MG63 (cell line): ENCODE measurements at places on chromosomes 4 and X.

- no peak for DNase-seq
Observed at GRCh38 chr4:153349206-153349805, 4.8 kb downstream of the MND1 start.

DNA sequence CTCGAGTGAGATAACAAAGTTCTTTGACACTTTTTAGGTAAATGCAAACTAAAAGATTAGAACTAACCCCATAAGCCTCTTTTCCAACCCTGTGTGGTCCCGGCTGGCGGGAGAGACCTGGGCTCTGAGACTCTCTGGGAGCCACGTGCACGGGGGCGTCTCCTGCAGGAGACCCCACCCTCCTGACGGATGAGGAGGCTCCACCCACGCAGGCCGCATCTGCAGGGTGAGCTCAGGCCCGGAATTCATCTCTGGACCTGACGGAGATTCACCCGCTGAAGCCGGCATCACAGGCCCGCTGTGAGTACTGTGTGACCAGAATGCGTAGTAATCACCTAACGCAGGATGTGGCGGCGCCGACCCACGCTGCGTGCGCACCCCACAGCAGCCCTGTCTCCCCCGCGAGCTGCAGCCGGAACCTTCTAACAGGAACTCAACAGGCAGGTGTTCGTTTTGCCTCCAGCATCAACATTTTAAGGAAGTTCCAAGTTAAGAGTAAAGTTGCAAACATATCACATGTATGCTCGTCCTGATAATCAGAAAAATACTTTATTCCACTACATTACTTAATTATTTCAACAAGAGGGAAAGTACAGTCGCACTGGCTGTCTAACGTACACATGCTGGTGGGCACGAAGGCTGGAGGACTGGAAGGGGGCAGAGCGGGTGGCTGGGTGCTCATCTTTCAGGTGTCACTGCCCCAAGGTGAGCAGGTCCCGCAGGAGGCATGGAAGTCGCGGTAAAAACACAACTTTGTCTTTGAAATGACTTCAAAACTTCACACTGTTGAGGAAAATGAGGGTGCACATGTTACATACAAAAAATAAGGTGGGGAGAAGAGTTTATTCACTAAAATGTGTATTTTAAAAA, 44.5 kb downstream of the FGFRL1 start:
- DNase-seq, result no peak

- no peak for DNase-seq
Observed at GRCh38 chr4:152296386-152296785, 239.5 kb downstream of the FBXW7 start.

DNA sequence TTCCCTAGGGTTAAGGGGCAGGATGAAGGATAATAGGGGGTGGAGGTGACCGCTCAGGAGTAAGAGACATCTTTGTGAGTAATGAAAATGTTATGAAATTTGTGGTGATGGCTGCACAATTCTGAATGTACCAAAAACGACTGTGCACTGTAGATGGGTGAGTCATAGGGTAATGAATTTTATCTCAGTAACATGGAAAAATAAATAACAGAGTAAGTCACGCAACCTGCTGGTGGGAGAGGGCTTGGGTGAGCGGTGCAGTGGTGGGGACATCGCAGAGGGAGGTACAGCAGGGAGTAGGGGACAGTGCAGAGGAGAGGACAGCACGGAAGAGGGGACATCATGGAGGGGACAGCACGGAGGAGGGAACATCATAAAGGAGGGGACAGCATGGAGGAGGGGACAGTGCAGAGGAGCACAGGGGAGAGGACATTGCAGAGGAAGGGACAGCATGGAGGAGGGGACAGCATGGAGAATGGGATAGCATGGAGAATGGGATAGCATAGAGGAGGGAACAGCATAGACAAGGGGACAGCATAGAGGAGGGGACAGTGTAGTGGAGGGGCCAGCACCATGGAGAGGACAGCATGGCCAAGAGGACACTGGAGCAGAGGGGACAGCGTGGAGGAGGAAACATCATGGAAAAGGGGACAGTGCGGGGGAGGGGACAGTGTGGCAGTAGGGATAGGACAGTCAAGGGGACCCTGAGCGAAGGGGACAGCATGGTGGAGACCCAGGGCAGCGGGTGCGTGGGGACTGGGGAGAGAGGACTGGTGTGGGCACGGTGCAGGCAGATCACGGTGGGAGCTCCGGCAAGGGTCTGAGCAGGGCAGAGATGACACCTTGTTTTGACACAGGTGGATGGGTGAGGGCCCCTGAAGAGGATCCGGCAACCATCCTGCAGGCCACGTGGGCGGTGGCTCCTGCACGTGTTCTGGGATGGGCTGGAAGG, 68.5 kb upstream of the MXD4 start:
- peak; percentile 29 for DNase-seq

DNA sequence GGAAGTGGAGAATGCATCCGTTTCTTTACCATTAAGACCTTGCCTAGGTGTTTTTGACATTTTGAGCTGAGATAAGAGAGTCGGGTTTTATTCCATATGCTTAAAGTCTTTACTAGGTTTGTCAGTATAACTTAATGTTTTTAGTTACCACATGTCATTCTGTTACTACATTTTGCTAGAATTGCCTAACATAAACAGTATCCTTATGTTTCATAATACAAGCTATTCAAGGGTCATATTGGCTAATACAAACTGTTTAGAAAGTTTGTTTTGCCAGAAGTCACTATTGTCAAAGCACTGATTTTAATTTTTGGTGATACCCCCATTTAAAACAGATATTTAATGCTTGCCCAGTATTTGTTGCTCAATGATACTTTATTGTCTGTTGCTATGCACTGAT, 427.7 kb upstream of the MAGEB2 start:
- DNase-seq, result no peak

GRCh38 chrX:14777525-14777924, 95.3 kb downstream of the FANCB start:
- no peak for DNase-seq

DNA sequence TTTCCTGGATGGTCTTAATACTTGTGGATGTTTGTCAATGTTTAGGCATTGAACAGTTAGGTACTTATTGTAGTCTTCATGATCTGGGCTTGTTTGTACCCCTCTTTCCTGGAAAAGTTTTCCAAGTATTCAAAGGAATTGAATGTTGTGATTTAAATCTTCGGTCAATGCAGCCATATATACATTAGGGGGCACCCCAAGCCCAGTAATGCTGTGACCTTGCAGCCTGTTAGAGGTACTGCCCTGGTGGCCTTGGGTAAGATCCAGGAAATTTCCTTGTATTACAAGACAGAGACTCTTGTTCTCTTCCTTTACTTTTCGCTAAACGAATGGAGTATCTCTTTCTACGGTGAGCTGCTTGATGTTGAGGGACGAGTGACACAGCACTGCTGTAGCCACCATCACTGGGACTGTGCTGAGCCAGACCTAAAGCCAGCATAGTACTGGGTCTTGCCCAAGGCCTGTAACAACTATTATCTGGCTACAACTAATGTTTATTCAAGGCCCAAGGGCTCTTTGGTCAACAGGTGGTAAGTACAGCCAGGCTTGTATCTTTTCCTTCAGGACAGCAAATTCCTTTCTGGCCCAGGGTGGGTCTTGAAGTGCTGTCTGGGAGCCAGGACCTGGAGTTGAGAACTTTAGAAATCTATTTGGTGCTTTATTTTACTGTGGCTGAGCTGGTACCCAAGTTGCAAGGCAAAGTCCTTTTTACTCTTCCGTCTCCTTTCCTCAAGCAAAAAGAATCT, 118.3 kb upstream of the ATOH1 start:
- no peak for DNase-seq

GRCh38 chrX:45445745-45446412, 245.2 kb upstream of the DIPK2B start:
- DNase-seq, result no peak

DNA sequence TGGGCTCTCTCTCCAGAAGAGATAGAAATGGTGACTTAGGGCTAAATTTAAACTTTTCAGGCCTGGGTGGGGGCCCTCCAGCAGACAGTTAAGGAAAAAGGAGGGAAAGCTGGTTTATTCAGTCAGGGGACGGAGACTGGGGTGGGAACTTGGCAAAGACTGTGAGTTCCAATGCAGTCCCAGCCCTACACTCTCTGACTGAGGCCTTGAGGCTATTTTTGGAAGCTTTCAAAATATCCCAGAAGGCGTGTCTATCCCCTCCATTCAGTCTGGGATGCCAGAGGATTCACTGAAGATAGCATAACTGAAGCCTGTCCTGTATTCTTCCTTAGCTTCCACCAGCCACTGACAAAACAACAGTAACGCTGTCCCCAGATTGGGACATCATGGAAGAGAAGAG, 32.1 kb upstream of the MSN start:
- no peak for DNase-seq

- no peak for DNase-seq
Observed at GRCh38 chr4:135418353-135418752, 1216.8 kb upstream of the PABPC4L start.

DNA sequence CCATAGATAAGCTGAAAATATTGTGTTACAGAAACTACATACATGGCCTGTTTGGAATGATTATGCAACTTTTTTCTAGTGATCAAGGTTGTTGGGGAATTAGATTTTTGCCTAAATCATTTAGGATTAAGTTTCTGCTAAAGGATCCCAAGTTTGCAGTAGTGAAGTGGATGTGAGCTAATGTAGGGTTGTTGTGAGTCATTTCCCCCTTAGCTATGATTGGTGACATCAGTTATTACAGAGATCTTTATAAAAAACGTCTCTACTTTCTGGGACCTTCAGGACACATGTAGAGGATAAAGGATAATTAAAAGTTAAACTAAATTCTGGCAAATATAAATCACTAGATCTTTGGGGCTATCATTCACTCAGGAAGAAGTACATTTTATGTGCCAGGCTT, 133.3 kb downstream of the GATB start:
- DNase-seq, result no peak

- no peak for DNase-seq
Observed at GRCh38 chr4:15235135-15235534, 192.7 kb upstream of the C1QTNF7 start.

DNA sequence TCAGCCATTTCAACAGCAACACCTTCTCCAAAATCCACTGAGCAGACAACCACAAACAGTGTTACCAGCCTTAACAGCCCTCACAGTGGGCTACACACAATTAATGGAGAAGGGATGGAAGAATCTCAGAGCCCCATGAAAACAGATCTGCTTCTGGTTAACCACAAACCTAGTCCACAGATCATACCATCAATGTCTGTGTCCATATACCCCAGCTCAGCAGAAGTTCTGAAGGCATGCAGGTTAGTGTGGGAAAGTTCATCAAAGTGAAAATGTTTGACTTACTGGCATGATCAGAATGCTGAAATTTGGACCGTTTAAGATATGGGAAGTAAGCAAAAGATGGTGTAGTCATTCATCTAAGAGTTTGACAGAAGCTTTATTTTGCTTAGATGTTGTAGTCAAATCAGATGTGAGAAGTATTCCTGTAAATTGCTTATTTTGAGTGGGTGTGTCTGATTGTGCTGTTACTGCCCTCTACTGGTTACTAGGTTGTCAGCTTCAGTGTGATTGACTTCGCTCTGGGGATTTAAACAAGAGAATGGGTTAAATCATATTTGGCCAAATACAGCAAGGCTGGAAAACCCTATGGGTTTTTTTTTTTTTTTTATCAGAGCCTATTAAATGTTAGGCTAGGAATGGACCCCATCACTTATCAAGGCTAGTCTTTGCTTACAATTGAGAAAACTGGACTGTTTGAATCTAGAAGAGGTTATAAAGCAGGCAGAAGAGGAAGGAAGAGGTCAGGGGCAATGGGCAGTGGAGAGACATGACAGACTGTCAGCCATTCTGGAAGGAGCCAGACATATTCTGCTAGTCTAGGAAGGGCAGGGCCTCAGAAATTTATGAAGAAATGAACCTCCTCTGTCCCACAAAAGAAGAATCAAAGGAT, 130.3 kb downstream of the DIPK2B start:
- no peak for DNase-seq

DNA sequence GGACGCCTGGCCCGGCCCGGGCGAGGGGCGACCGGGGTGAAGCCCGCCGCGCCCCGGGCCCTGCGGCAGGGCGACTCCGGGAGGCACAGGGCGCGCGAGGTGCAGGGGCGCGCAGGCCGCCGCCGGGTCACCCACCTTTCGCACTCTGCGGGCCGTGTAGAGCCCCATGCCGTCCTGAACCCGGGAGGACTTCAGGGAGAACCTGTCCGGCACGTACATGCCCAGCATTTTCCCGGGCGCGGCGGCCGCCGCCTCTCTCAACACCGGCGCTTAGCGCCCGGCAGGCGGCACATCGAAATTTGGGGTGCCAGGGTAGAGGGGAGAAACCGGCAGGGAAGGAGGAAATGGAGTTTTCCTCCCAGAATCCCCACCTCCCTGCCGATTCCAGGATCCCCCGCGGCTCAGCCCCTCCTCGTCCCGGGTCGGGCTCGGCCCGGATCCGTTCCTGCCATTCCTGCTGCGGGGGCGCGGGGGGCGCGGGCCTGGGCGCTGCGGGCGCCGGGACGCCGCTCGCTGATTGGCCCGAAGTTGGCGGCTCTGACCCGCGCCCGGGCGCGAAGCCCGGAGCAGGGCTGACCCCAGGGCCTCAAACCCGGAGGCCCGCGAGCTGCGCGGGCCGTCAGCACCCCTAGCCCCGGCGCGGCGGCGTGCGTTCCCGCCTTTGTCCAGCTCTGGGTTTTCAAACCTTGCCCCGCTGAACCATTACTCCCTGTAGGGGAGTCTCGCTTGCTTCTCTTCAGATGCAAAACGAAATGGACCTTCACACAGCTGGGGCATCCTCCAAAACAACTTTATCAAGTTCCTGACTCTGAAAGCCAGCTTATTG, at the start of gene PRDM5:
PRDM5 (minus strand) TSS at position 346 of the 826 bp plus-strand sequence; CDS start at position 228, 118 bp downstream.
- DNase-seq, result peak; percentile 80

GRCh38 chr4:13892739-13893105, 265.2 kb upstream of the BOD1L1 start:
- DNase-seq, result no peak

- DNase-seq, result no peak
Observed at GRCh38 chrX:39150220-39150619, 349.0 kb downstream of the MID1IP1 start.

DNA sequence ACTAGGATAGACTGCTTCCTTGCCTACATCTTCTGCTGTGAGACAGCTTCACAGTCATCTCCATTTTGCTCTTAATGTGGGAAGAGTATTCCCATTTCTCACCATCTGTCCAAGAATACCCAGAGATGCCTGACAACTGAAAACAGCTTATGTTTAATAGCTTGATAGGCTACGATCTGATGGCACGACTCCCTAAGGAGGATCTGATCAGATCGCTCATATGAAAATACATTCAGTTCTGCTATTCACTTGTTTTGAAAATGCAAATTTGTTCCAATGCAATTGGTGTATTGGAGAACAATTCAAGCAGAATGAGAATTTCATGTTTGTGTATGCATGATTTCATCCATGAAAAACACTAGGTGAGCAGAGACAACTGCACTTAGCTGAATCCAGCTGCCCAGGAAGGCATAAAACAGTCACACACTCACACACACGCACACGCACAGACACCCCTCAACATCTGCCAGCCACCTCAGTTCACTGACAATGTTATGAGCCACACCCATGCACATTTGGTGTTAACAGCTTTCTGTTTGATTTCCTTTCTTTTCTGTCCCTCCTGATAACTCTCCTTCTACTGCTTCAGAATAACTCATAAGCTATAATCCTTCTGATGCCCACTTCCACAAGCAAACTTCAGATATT, 29.6 kb downstream of the TRIML1 start:
- no peak for DNase-seq
